ENCODE measurements at places on chromosomes 13 and 19. TPM values are rescaled to one million over a fixed set of nuclear protein-coding genes. Genes with fewer than 3 reads are reported as not detected.

The MCEMP1 gene
- total RNA-seq, result not detected

The FAAP24 gene
- total RNA-seq, result not detected

The SOX1 gene
- total RNA-seq, result not detected

The TMEM259 gene
- 452 TPM for total RNA-seq

The ITGBL1 gene
- 47.1 TPM for total RNA-seq

The ZNF682 gene
- total RNA-seq, result 1.1 TPM

The CD209 gene
- total RNA-seq, result 12.6 TPM

The CTXN1 gene
- not detected for total RNA-seq

The SYCN gene
- total RNA-seq, result not detected

The BLOC1S3 gene
- total RNA-seq, result 0.32 TPM

The PLIN5 gene
- 17.1 TPM for total RNA-seq

The PLEKHF1 gene
- 68.3 TPM for total RNA-seq

The PRSS57 gene
- not detected for total RNA-seq

The TPTE2 gene
- total RNA-seq, result not detected

The SLC6A16 gene
- total RNA-seq, result 0.85 TPM

The ABHD13 gene
- 4.5 TPM for total RNA-seq

The UQCRFS1 gene
- 21.4 TPM for total RNA-seq

The RFPL4A gene
- not detected for total RNA-seq

The KIR2DL1 gene
- total RNA-seq, result not detected

The STOML3 gene
- not detected for total RNA-seq

The TRMT1 gene
- total RNA-seq, result 17.3 TPM

The SIGLEC12 gene
- not detected for total RNA-seq

The GZMM gene
- not detected for total RNA-seq

The SMIM24 gene
- total RNA-seq, result not detected

The ZNF625 gene
- total RNA-seq, result 12.0 TPM

The ZNF536 gene
- not detected for total RNA-seq

The OR7A5 gene
- total RNA-seq, result not detected

The PGLYRP1 gene
- not detected for total RNA-seq

The PSG6 gene
- total RNA-seq, result not detected

The APC2 gene
- total RNA-seq, result not detected

The GPR4 gene
- 14.0 TPM for total RNA-seq

The ATP8B3 gene
- 0.11 TPM for total RNA-seq

The ZNF497 gene
- total RNA-seq, result not detected

The ANGPTL8 gene
- not detected for total RNA-seq

The DPF1 gene
- total RNA-seq, result not detected
